Iris pigment epithelial cell (primary cell): ENCODE measurements at places on chromosomes 5 and 9.

- DNase-seq = no peak
These were observed 194.5 kb downstream of the NR3C1 start for GRCh38 chr5:143208781-143209510.

GRCh38 chr5:88486431-88486830, 217.8 kb upstream of the TMEM161B start:
- no peak for DNase-seq

GRCh38 chr5:23007236-23007635, 154.1 kb upstream of the CDH12 start:
- DNase-seq = no peak

- DNase-seq = peak; percentile 31
These were observed 130.9 kb downstream of the SUSD1 start for GRCh38 chr9:112044186-112044585.

DNA sequence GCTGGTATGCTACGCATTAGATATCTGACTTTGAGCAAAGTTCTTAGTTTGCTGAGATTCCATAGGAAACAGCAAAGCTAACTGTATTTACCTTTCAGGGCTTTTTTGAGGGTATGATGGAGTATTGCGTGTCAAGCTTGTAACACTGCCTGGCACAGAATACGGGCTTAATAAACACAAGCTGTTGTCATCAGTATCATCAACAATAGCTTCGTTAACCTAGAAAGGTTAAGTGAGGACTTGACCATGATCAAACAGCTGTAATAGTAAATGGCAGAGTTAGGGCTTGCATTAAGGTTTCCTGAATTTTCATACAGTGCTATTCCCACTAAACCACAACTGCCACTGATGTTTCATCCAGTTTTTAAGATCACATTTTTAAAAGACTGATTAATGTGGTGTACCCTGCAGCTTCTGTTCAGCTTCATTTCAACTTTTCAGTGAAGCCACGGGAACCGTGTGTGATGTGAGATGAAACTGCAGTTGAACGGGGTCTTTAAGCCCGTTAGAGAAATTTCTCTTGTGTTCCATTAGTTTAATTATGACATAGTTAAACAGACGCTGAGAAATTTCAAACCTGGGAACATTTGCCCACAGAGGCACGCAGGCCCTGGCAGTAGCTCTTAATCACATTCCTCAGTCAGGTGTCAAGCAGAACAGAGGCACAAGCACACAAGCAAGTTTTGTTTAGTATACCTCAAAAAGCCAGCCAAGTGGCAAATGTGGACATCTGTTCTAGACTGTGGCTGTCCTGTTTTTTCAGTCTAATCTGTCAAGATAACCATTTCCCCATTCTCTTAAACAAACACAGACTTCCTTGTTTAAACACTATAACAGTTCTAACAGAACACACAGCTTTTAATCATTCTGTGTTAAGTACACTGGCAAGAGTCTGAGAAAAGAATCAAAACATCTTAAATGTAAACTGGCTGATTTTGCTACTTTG, 147.1 kb downstream of the ZNF608 start:
- DNase-seq = peak; percentile 68

GRCh38 chr9:3743901-3744413, 218.2 kb upstream of the RFX3 start:
- DNase-seq = no peak
